Activated CD4-positive, alpha-beta T cell treated with anti-CD3 and anti-CD28 coated beads for 24 hours (primary cell): ENCODE measurements at places on chromosomes 7 and 10.

GRCh38 chr7:77600952-77601351 is 63.9 kb downstream of the PTPN12 start:
- no peak for DNase-seq

- DNase-seq: no peak
Measured at GRCh38 chr10:104267721-104268404, 1.1 kb upstream of the GSTO2 start.

GRCh38 chr7:39582536-39582935 is 16.3 kb downstream of the YAE1 start:
- DNase-seq: no peak

DNA sequence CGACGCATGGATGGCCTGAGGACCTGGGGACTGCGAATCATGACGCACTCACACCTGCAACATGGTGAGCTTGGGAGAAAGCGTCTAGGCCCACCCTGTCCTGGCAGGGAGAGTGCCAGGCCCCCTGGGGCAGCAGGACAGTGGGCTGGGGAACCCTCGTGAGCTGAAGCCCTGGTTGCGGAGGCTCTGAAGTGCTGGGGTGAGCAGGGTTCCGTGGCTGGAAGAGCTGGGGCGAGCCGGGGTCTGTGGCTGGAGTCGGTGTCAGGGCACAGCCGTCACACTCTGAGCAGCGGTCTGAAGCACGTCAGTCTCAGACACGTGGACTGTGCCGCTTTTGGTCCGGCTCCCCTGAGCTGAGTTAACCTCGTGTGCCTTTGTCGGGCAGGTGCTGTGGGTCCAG is 4.7 kb downstream of the SUN1 start:
- no peak for DNase-seq

DNA sequence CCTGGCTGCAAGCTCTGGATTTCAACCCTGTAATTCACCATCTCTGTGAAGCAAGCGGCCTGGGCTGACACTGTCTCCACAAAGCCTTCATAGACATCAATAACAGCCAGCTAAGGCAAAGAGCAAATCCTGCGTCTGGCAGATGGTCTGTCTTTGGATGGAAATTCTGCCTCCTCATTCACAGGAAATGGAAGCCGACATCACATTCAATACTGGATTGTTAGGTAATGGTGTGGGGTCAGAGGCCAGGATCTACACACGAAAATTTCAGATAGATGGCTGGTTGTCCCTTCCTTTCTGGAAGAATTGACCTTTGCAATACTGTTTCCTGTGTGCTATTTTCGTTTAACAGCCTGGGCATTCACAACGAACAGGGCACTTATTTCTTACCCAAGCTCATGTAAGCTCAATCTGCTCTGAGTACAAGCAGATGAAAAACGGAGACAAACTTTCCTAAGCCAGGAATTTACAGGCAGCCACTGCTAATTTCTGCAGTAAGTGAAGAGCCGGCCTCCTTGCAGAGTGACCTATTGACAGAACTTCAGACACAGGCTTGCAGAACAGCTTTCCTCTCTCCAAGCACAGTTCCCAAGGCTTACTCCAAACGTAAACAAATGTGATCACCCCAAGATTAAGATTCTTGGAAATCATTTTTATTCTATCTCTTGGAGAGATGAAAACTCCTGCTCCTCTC is 3.1 kb upstream of the ADAM12 start:
- no peak for DNase-seq

DNA sequence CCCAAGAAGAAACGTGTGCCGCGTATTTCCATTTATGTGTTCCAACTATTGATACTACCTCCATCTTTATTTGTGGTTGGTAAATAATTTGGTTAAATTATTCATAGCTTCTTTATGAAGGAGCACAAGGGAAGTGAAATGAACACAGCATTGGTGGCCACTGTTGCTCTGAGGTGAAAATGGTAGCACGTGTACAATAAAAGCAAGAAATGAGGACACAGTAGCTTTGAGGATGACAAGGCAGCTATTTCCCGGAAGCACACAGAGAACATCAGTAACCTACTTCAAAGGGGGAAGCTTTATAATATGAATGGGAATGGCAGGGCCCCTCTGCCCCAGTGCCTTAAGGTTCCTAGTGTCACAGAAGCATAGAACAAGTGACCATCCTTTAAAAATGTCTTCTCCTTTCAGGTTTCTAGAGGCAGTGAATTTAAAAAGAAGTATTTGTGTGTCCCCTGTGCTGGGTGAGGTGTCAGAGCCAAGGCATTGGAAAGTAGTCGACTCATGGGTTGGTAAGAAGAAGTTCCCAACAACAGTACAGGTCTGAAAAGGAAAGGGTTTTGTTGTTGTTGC is 78.8 kb downstream of the SGMS1 start:
- no peak for DNase-seq

- no peak for DNase-seq
Measured at GRCh38 chr10:69434169-69434568, 17.1 kb upstream of the TSPAN15 start.

GRCh38 chr10:101880232-101880573 is 36.6 kb upstream of the KCNIP2 start:
- DNase-seq: no peak

DNA sequence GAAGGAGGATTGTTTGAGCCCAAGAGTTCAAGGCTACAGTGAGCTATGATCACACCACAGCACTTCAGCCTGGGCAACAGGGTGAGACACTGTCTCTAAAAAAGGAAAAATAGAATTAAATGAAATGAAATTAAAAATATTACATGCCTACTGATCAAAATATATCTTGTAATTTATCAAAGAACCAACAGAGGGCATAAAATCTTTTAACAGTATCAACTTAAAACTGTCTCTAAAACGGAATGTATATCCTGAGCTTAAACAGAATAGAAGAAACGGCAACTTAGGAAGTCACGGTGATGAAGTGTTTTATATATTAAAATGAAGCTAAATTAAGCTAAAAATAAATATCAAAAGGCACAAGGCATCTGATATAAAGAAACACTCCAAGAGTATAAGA is 78.8 kb downstream of the MTPAP start:
- DNase-seq: no peak

- no peak for DNase-seq
Measured at GRCh38 chr10:93437086-93437945, 44.8 kb downstream of the MYOF start.

DNA sequence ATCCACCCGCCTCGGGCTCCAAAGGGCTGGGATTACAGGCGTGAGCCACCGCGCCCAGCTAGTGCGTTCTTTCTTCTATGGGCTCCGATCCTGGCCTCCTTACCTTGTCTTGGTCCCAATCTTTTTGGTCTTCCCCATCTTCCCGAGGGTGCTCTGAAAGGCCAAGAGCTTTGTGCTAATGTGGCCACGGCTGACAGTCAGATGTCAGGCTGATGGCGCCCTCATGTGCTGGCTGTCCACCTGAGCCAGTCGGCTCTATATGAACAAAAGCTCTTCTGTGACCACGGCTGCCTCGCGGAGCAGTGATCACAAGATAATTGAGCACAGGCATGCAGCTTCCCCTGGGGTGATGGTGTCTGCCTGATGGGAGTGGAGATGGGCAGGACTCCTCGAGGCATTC is 11.0 kb upstream of the AHCYL2 start:
- DNase-seq: no peak

- no peak for DNase-seq
Measured at GRCh38 chr10:105509517-105509916, 868.4 kb downstream of the SORCS3 start.

- DNase-seq: no peak
Measured at GRCh38 chr7:125059861-125060456, 130.3 kb upstream of the POT1 start.

DNA sequence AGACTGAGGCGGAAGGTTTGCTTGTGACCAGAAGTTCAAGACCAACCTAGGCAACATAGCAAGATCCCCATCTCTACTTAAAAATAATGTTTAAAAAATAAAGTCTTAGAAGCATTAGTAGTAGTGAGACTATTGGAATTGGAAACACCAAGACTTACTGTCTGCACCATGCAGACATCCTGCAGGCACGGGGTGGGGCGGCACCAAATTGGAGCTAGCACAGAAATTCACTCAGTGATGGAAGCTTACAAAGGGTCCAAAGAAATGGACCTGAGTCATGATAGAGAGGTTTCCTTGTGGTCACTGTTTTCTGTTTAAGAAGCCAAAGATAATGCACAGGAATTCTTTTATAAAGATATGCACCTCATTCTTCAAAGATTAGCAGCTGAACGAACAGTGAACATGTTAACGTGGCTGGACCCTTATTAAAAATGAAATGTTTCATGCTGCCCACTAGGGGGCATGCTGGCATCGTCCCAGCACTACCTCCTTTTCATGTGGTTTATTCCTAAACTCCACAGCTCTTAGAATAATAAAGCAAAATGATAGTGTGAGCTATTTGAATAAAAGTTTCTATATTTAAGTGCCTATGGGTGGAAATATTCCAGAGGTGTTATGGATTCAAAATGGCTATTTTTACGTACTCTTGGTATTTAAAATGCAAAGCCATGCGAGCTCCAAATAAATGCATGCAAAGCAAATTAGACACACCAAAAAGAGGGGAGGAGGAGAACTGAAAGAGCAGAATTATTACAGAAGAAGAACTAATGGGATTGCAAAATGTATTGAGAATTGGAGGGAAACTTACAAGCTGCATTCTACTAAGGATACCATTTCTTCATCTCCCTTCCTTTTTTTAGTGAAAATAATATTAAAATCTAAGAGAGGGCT is 28.6 kb downstream of the PDSS1 start:
- peak; percentile 17 for DNase-seq

- DNase-seq: no peak
Measured at GRCh38 chr10:62978482-62978881, 154.6 kb upstream of the NRBF2 start.

GRCh38 chr7:47932016-47932415 is 16.2 kb downstream of the PKD1L1 start:
- no peak for DNase-seq

GRCh38 chr7:131648491-131648890 is 92.1 kb upstream of the PODXL start:
- DNase-seq: no peak

GRCh38 chr7:45716380-45717203 is 142.4 kb downstream of the ADCY1 start:
- no peak for DNase-seq

GRCh38 chr10:8407501-8408021 is 353.1 kb downstream of the GATA3 start:
- DNase-seq: no peak

- DNase-seq: no peak
Measured at GRCh38 chr7:134820778-134821177, 41.3 kb downstream of the CALD1 start.
